ENCODE measurements at places on chromosomes 5 and 9.
A peak's percentile ranks its signal among the peaks of the same experiment; 100 is the strongest.

GRCh38 chr9:122218071-122218934, 10.5 kb downstream of the LHX6 start:
- DNase-seq, result no peak

GRCh38 chr5:2254406-2254805, 371.7 kb upstream of the IRX4 start:
- DNase-seq, result no peak

DNA sequence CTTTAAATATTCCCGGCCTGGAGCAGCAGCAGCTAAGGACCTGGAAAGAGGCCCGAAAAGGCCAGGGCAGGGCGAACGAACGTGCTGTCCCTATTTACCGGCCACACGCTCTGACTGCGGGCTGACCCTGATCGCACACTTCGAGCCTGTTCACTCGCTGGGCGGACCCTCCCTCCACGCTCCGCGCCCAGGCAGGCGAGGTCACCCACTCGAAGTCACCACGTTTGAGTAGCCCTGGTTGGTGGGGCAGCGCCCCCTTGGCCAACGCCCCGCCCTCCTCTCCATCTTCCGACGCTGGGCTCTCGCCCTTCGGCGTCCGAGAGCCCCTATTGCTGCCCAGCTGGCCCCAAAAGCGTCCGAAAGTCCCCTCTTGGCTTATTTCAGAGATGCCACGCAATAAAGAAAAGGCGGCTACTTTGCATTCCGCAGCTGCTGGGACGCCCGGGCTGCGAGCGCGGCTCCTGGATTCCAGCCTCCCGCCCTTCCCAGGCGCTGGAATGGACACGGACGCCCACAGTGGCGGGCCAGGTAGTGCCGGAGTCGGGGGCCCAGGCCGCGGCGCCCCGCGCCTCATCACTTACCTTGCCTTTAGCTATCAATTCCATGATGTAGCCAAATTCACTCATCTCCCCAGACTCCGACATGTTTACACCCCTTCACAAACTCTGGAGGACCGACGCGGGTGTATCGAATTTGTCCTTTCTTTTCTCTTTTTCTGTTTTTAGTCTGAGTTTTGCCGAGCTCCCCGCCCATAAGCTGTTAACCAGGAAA, 9.9 kb upstream of the TRIM36 start:
- DNase-seq, result no peak

GRCh38 chr5:61504143-61504770, 172.2 kb downstream of the ZSWIM6 start:
- no peak for DNase-seq

GRCh38 chr5:141960018-141960417, 2.0 kb upstream of the PCDH12 start:
- DNase-seq, result peak; percentile 33

DNA sequence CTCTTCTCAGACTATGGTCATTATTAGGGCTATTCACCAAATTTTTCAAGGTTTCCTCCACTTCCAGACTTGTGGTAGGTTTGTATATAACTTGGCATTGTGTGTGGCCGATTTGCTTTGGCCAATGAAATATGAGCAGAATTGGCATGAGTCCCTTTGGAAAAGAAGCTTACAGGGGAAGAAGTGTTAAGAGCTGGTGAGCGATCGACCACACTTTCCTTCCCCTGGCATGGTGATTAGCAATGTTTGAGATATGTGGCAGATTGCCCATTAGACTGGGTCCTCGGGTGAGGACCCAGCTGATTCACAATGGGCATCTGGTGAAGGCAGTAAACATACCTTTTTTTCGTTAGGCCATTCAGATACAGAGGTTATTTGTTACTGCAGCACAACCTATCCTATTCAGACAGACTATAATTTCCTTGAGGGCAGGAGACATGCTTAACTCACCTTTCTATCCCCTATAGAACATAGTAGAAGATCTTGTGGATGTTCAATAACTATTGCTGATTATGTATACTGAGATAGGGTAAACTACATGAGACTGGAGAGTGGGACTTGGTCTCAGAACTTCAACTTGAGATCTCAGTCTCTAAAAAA, 62.8 kb upstream of the KLF9 start:
- DNase-seq, result no peak

DNA sequence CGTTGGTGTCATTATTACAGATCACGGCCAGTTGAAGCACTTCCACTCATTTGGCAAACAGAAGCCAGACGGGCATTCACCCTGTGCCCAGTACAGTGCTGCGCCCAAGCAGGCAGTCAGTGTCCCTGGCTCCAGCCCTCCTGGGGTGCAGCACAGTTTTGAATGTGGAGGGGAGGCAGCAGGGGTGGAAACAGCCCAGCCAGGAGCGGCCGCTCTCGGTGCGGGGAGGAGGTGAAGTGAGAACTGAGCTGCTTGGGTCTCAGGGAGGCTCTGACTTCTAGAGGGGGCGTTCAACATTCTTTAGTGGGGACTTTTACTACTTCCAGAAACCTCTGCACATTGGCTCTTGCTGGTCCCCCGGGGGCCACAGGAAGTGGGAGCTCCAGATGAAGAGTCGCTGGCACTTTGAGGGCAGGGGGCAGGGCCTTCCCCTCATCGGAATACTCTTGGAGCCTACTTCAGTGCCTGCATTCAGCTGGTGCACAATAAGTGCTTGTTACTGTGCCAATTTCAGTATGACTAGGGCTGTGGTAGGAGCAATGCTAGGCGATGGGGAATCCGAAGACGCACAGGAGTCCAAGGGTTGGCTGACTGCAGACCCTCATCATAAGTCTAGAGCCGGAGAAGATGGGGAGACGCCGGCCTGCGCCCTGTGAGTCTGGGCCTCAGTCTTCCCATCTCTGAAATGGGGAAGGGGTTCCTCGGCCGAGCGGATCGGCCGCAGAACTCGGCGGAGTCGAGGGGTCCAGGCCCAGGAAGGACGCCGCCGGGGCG, 492 bp upstream of the NEK6 start:
- DNase-seq, result no peak

All from T47D (cell line).